Daoy (cell line): ENCODE measurements at places on chromosomes 4 and X.

DNA sequence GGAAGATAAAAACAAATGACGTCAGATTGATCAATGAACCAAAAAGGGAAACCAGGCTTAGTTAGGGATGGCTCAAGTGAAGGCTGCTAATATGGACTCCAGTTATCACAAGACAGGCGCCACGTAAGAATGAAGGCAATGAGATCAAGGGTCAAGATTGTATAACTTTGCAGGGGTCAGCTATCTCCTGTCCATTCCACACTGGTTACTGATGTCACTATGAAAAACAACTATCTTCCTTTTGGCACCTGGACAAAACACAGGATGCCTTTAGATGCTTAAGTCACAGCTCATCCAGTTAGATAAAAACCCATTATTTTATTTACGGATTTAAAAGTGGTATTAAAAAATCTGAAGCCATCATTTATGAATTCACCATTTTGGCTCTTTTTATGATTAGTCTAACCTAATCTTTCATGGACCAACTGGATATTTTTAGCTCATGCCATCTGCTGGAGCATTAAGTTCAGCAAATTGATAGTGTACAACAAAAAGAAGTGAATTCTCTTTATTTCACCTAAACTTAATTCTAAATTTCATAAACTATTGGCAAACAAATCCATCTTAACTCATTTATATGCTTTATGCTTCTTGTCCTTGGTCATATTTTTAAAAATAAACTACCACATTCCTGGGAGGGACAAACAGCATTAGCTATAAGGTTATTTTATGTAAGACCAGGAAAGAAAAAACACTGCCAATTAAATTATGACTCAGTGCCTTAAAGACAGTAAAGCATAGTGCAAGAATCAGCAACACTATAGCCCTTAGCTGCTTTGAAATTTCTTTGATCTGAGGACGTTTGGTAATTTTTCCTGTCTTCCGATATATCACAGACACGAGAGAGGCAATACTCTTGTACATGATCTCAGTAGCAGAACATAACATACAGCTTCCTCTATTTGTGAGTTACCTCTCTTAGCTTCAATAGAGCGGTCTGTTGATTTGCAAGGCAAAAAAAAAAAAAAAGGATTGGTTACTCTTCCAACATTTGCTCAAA, 27.0 kb downstream of the DHX15 start:
- DNase-seq, result no peak

DNA sequence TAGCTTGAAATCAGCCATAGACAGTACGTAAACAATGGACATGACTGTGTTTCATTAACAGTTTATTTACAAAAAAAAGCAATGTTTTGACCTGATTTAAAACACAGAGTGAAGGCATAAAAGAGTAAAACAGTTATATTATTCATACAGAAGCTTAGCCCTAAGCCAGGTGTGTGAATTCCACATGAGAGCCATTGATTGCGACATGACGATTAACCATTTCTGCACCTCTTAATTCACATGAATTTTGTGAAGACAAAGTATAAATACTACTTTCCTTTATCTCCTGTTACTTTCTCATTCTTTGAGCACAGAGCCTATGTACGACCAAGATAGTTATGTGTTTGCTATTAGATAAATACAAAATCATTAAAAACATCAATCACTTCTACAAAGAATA, 55.0 kb upstream of the MAGEB18 start:
- no peak for DNase-seq

DNA sequence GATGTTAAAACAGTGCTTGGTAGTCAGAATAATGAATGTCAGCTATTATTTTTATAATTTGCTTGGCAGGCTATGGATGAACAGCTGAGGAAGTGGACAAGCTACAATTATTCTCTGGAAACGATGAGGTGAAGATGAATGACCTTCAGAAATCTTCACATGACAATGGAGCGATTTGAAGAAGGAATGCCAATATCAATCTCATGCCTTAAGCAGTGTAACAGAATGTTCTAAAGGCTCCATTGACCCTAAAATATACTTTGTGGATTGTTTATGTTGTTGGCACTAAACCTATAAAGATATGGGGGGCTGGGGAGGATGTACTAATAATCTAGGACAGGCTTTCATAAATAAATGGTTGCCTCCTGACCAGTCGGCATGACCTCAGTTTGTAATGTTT, 36.2 kb downstream of the COL25A1 start:
- no peak for DNase-seq

DNA sequence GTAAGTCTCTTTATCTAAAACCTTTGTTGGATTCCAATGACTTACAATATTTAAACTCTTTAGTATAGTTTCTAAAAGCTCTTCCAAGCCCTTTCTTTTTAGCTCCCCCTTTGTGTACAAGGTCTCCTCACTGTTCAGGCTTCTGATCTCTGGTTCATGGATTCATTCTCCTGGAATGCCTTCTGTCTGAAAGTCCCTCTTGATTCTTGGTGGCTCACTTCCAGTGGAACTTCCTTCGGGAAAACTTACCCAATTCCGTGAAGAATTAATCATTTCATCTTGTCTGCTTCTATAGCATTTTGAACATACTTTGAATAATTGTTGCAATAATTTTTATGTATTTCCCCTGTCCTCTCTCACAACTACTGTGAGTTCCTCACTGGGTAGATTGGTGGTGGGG, 3.6 kb downstream of the ARHGAP24 start:
- DNase-seq, result no peak

DNA sequence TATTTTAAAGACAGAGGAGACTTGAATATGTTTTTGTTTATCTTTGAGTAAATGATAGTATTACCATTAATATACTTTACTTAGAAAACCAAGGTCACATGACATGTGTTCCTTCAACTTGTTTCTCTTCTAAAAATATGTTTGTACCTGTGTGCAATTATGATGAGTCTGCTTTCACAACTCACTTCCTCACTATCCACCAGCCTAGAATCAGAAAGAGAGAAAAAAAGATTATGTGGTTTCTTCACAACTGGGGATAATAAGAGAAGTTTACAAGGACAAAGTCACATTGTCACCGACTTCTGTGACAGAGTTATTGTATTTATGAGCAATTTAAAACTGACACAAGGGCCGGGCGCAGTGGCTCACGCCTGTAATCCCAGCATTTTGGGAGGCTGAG, 1112.1 kb downstream of the RPA4 start:
- no peak for DNase-seq

- peak; percentile 3 for DNase-seq
These were observed 369.5 kb upstream of the FAM241A start for GRCh38 chr4:111775556-111776297.

DNA sequence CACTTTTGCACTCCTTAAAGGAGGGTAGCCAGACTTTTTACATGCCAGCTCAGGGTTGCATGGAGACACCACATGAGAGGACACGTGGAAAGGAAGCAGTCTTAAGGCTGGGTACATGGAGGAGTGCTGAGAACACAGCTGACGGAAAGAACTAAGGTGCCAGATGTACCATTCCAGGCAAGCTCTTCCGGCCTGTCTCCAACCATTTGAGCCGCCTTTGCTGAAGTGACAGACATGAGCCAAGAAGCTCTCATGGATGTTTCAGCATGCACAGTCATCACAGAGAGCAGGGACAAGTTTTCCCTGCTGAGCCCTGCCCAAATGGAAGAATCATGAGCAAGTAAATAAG, 83.4 kb upstream of the BMP2K start:
- no peak for DNase-seq

- peak; percentile 6 for DNase-seq
These were observed 40.5 kb downstream of the HAND2 start for GRCh38 chr4:173489514-173489913.

GRCh38 chrX:65463550-65463949, 71.0 kb downstream of the LAS1L start:
- DNase-seq, result no peak

DNA sequence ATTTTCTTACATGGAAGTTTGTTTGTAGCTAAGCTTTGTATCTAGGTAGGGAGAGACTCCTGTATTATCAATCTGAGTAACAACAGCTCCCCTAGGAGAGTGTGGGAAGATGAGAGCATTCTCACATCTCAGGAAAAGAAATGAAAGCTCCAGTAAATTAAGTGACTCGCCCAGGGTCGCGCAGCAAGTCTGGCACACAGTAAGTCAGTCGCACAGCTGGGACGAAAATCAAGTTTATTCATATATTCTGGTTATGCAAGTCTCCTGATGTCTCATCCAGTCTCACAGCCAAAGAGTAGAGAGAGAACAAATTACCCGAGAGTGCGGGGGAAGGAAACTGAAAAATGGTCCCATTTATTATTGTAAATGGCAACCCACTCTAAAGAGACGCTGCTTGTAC, 216.1 kb downstream of the STK32B start:
- peak; percentile 19 for DNase-seq

- peak; percentile 52 for DNase-seq
These were observed 34.3 kb downstream of the NLGN3 start for GRCh38 chrX:71178908-71179307.

DNA sequence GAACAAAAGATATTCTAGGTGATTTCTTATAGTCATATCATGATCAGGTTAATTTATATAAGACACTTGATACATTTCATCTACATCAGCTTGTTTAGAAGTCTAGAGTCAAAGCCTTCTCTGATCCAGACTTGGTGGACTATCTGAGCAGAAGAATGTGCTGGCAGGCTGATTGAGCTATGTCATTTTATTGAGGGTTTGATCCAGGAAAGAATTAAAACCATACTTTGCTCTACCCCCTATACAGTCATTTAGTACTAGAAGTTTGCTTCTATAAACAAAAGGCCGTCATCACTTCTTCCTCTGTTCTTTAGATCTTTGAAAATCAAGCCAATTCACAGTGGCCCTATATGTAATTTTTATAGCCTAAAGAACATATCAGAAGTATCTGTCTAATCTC, 173.1 kb upstream of the PITX2 start:
- DNase-seq, result no peak

DNA sequence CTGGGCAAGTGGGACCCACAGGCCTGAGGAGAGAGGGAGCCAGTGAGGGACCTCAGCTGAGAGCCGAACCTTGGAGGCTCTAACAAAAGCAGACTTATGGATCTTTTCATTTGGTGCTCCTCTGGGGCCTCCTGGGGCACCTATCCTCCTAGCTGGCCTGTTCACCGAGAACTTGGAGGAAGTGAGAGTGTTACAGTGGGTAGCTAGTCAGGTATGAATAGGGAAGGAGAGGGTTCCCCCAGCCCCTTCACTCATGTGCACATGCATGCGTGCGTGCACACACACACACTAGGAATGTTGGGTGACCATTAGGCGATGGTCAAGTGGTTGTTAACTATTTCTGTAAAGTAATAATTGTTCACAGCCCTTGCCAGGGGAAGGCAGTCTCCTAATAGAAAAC, 18.6 kb upstream of the TMEM185A start:
- no peak for DNase-seq

GRCh38 chr4:185512516-185512915, 22.8 kb downstream of the PDLIM3 start:
- no peak for DNase-seq

DNA sequence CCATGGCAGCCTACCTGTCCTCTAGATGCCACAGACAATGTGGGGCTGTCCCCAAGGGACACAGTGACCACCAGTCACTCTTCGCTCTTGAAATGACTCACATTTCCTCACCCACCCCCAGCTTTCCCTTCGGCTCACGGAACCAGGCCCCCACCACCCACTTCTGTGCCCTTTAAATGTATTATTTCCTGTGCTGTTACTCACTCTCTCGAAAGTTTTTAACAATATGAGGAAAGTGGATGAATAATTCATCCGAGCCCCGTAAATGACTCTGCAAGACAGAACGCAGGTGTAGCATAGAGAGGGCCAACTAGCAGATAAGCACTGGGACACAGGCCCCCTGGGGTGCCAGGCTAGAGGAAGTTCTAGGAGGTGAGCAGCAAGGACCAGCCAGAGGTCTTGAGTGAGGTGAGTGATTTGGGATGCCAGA, 179.5 kb upstream of the TBL1X start:
- peak; percentile 24 for DNase-seq

DNA sequence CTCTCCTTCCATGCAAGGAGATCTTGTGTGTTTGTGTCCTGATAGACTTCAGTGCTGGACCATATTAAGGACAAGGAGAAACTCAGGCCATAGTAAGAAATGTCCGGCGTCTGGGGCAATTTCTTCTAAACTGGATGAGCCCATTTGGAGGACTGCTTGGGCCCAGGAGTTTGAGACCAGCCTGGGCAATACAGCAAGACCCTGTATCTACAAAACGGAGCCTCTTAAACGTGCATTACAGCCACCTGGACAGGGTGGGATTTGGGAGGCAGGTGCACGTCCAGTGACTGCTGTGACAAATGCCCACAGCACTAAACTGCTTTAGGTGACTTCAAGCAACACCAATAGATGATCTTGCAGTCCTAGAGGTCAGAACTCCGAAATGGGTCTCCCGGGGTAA, 311.9 kb downstream of the DHRSX start:
- no peak for DNase-seq

DNA sequence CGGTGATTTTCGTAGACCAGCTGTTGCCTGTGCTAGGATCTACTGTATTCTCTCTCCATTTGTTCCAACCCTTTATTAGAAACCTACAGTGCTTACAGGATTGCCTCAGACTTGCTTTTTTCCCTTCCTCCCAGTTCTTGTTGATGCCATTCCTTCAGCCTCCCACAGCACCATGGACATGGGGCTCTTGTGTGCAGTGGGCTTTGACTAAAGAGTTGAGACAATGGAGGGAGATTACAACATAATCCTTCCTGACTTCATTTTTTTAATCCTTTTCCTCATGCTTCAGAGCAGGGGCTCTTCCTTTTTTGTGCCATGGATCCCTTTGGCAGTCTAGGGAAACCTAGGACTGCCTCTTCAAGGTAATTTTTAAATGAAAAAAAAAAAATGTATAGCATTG, 92.1 kb downstream of the BMPR1B start:
- DNase-seq, result no peak

DNA sequence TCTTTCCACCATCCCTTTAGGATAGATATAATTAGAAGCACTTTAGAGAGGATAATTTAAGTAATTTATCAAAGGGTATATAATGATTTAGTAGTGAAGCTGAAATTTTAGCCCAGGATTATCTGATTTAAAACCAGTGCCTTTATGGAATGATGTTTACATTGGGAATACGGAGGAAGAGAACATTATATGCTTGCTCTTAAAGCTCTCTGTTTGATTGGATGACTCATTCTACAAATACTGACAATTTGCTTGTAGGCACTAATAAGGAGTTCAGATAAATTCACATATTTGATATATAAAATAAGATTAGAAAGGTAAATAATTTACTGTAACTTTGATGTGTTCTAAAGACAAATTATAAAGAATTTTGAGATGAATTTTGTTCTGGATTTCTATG, 84.7 kb downstream of the SH3BGRL start:
- DNase-seq, result no peak

GRCh38 chr4:145944886-145945285, 6.3 kb upstream of the ZNF827 start:
- DNase-seq, result no peak

GRCh38 chr4:154467886-154468285, 23.7 kb downstream of the DCHS2 start:
- DNase-seq, result peak; percentile 19

DNA sequence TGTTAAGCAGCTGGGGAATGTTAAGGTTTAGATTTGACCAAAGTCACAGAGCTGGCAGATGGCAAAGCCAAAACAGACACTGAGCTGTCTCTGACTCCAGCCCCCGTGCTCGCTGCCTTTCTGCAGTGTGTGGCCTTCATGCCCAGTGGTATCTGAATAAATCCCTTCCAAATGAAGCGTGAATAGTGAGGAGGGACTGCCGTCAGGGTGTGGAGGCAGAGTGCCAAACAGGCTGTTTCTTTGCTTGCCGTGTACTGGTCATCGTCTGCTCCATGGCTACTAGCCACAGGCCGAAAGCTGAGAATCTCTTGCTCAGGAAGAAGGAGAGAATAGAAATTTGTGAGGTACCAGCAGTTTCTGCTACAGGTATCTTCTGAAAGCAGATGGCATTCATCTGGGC, 19.7 kb downstream of the PRIMPOL start:
- DNase-seq, result no peak
